ENCODE measurements at places on chromosomes 4 and X. TPM values are rescaled to one million over a fixed set of nuclear protein-coding genes. Genes with fewer than 3 reads are reported as not detected.

DNA sequence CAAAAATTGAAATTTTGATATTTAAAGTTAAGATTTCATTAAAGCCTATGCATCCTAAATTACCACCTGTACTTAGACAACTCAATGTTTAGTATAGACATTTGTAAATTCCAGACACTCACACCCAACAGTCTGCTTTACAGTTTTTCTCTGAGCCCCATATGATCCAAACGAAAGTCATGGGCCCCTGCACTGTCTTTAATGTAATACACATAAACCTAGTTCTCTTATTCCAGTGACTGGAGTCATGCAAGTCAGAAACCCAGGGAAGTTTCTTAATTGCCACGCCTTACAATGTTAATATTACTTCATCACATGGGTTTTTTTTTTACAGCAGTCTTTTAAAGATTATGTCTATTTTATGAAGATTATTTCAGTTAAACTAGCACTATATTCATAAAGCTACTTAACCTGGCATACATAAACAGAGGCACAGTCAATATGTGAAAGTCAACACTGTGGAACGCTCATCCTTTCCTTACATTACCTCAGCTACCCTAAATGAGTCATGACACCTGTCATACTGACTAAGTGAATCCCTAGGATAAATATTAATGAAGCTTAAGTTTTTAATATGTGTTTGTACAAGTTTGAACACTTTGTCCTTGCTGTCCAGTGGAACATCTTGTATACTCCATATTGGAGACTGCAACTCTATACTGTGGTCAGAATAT lies 67.7 kb upstream of the H2AZ1 start:
- H3K27me3 ChIP-seq = no peaks in the 10 kb centered on the region
- H3K36me3 ChIP-seq = no peaks in the 10 kb centered on the region
- no peak overlapping the region for H3K4me3 ChIP-seq
- DNase-seq = no peak
- H3K4me1 ChIP-seq = no peaks in the 10 kb centered on the region
- H3K27ac ChIP-seq = no peak overlapping the region

DNA sequence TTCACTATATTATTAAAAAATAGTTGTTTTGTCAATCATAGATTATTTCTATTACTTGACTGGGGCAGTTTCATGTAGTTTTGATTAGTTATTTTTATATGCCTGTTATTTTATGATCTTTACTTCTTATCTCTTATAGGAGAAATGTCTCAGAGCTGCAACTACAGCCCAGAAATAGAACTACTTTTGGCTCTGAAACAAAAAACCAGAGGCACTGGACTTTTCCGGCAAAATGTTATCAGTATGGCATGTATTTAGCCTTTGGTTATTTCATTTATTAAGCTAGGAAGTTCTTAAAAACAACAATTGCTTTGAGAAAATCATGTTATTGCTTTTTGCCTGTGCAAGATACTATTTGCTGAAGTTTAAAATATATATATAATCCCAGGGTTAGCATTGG lies 566.5 kb downstream of the ANKRD50 start:
- no peaks in the 10 kb centered on the region for H3K4me1 ChIP-seq
- H3K27me3 ChIP-seq = no peaks in the 10 kb centered on the region
- no peak overlapping the region for H3K4me3 ChIP-seq
- H3K36me3 ChIP-seq = no peaks in the 10 kb centered on the region
- DNase-seq = no peak

- no peaks in the 10 kb centered on the region for H3K27me3 ChIP-seq
- DNase-seq = no peak
- no peaks in the 10 kb centered on the region for H3K36me3 ChIP-seq
- no peak overlapping the region for H3K4me3 ChIP-seq
- no peak overlapping the region for H3K27ac ChIP-seq
Observed at GRCh38 chrX:19795307-19795706, 92.1 kb downstream of the SH3KBP1 start.

The TEX13B gene
- not detected for total RNA-seq

Data from psoas muscle (tissue), 8 donors.